Karpas-422 (cell line): ENCODE measurements at places on chromosomes 13 and 19. TPM values are rescaled to one million over a fixed set of nuclear protein-coding genes. Genes with fewer than 3 reads are reported as not detected.

Gene ALDH16A1
- total RNA-seq = 15.9 and 83.3 TPM in 2 replicates

Gene UNC13A
- total RNA-seq = under 0.01 TPM in 1 of 2 replicates, not detected in the other

Gene ATXN8OS
- total RNA-seq = not detected in 2 replicates

Gene MED25
- total RNA-seq = 37.8 and 40.5 TPM in 2 replicates

GRCh38 chr13:40784540-40784939 lies 4.9 kb upstream of the SLC25A15 start:
- no peaks in the 10 kb centered on the region for H3K27me3 ChIP-seq
- no peak for DNase-seq
- no peaks in the 10 kb centered on the region for H3K36me3 ChIP-seq
- no peak overlapping the region for H3K4me3 ChIP-seq

DNA sequence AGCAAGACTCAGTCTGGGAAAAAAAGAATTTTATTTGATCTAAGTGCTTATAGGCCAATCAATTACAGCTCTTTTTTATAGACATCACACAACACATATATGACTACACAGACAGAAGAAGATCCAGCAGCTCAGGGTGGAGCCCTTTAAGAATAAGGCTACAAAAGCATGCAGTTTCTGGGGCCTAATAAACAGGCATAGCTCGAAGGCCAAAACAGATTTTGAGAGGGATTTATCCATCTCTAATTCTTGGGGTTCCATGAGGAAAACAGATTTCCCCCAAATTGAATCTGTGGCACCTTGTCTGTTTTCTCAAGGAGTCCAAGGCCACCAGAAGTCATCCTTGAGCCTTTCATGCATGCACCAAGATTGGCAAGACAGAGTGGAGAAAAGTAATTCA lies 3.9 kb upstream of the ZNF550 start:
- H3K36me3 ChIP-seq = peaks cover 6% of the 10 kb centered on the region; the same call in 1 of the 2 replicates
- no peak overlapping the region for H3K27ac ChIP-seq
- no peaks in the 10 kb centered on the region for H3K27me3 ChIP-seq
- no peak for DNase-seq

DNA sequence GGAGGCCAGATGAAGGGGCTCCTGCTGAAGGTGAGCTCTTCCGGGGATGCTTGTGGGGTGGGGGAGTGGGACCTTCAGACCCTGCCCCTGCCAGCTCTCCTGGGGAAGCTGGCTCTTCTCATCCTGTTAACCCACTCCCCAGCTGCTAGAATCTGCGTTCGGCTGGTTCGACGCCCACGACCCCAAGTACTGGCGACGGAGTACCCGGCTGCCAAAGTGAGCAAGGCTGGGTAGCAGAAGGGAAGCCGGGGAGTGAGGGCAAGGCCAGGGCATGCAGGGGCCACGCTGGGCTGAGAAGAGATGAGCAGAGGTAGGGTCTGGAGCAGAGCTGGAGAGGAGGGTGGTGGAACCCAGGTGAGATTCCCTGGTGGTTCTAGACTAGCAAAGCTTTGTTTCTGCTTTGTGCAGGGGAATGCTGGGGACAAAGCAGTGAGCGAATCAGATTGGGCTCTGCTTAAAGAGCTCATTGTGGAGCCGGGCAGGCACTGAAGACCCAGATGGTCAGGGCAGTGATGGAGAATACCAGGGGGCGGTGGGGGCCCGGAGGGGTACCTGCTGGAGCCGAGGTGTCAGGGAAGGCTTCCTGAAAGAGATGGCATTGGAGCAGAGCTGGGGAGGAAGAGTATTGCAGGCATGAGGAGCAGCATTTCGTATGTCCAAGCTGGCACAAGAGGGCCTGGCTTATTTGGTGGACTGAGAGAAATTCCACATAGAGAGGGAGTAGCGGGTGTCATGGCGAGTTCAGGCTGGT lies 10.3 kb downstream of the KMT2B start:
- no peaks in the 10 kb centered on the region for H3K27me3 ChIP-seq
- no peak overlapping the region for H3K27ac ChIP-seq
- peaks cover 6% of the 10 kb centered on the region; the same call in 1 of the 2 replicates for H3K36me3 ChIP-seq
- H3K4me3 ChIP-seq = no peak overlapping the region
- peaks cover 6% of the 10 kb centered on the region for H3K4me1 ChIP-seq

DNA sequence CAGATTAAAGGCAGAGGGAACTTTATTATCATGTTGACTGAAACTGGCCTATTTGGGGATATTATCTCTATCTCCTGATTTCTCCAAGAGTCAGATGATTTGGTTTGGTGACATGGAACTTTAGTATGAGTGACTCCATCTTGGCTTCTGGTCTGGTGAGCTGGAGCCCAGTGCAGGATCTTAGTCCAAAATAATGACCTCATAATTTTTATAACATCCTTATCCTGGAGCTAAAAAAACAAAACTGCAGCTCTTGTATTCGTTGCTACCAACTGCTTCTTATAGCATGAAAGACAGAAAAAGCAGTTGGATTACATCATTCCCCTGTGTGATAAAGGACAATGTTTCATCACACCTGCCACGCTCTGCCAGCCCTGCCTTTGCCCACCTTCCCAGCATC lies 39.3 kb upstream of the RNF17 start:
- H3K4me1 ChIP-seq = no peaks in the 10 kb centered on the region
- no peak overlapping the region for H3K27ac ChIP-seq
- no peak overlapping the region for H3K4me3 ChIP-seq
- no peaks in the 10 kb centered on the region for H3K36me3 ChIP-seq
- no peaks in the 10 kb centered on the region for H3K27me3 ChIP-seq
